ENCODE measurements at places on chromosomes 6 and 20. TPM values are rescaled to one million over a fixed set of nuclear protein-coding genes. Genes with fewer than 3 reads are reported as not detected.

DNA sequence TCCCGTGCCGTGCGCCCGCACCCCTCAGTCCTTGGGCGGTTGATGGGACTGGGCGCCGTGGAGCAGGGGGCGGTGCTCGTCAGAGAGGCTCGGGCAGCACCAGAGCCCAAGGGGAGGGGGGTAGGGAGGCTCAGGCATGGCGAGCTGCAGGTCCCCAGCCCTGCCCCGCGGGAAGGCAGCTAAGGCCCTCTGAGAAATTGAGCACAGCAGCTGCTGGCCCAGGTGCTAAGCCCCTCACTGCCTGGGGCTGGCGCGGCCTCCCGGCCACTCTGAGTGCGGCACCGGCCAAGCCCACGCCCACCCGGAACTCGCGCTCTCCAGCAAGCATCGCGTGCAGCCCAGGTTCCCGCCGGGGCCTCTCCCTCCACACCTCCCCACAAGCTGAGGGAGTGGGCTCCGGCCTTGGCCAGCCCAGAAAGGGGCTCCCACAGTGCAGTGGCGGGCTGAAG, 16.4 kb downstream of the SOX4 start:
- DNase-seq = no peak

GRCh38 chr6:45445364-45445748, 67.6 kb upstream of the SUPT3H start:
- no peak for DNase-seq

DNA sequence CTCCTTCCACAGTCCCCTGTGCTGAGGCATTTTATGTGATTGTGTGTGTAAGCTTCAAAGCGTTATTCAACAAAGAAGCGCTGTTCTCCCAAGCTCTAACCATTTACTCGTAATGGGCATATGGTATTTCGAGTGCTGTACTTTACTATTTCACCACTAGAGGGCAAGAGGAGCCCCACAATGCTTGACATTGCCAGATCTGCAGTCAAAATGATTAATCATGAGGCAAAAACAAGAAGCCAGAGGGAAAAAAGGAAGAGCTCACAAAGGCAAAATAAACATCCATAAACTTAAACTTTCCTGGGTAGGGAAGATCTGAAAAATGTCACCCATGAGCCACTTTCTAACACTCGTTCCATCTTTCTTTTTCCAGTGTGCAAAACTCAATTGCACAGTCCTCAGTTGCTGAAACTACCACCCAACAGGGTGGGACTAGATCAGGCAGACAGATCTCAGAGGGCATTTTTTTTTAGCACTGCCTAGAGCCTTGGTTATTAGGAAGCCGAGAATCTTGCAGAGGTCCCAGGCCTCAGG, 215.0 kb upstream of the PLCB4 start:
- no peak for DNase-seq

- no peak for DNase-seq
Measured at GRCh38 chr20:61629602-61630390, 377.7 kb downstream of the CDH4 start.

DNA sequence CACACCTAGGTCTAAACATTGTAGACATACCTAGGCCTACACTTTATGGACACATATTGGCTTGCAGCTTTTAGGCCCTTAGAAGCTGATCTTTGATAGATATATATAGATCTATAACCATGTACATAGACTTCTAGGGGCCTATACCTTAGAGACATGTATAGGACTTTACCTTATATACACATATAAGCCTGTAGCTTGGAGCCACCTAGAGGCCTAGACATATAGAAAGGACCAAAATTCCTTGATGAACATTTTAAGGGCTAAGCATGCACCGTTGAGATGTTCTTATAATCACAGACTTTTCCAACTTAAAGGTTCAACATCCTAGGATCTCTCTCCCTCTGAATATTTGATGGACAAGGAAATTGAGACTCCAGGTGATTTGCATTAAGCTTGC, 371.7 kb upstream of the SASH1 start:
- DNase-seq = no peak

GRCh38 chr6:389622-390021, 1.9 kb upstream of the IRF4 start:
- no peak for DNase-seq

DNA sequence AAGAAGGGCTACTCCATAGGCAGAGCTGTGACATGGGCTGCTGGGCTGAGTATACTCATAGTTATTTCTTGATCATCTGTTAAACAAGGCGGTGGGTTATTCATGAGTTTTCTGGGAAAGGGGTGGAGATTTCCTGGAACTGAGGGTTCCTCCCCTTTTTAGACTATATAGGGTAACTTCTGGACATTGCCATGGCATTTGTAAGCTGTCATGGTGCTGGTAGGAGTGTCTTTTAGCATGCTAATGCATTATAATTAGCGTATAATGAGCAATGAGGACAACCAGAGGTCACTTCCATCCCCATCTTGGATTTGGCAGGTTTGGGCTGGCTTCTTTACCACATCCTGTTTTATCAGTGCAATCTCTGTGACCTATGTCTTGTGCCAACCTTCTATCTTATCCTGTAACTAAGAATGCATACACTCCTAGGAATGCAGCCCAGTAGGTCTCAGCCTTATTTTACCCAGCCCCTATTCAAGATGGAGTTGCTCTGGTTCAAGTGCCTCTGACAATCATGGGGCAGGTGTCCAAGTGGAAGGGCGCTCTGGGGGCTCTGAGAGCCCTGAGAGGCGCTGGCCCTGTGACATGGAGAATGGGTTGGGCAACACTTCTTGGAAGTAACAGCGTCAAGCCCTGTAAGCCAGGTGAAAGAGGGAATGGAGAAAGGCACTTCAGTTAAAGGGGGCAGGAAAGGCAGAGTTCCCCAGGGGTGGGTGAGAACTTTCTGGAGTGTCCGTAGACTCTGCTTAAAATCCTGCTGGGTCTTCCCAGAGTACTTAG, 354.2 kb upstream of the SULF2 start:
- no peak for DNase-seq

DNA sequence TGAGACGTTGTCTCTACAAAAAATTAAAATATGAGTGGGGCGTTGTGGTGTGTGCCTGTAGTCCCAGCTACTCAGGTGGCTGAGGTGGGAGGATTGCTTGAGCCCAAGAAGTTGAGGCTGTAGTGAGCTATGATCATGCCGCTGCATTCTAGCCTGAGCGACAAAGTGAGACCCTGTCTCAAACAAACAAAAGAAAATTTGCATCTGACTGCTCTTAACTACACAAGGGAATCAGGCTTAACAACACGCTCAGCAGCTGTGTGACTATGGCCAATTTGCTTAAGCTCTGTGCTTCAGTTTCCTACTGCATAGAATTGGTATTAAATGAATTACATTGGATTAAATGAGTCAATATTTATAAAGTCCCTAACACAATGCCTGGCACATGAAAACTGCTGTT, 24.3 kb upstream of the MRPS10 start:
- DNase-seq = no peak

The BANF2 gene
- not detected for total RNA-seq

The DYNLT2 gene
- 2.3 TPM for total RNA-seq

The KCNK17 gene
- total RNA-seq = 0.16 TPM

All from breast epithelium (tissue), 4 donors.